ENCODE measurements at places on chromosomes 5 and 9.
A peak's percentile ranks its signal among the peaks of the same experiment; 100 is the strongest.

DNA sequence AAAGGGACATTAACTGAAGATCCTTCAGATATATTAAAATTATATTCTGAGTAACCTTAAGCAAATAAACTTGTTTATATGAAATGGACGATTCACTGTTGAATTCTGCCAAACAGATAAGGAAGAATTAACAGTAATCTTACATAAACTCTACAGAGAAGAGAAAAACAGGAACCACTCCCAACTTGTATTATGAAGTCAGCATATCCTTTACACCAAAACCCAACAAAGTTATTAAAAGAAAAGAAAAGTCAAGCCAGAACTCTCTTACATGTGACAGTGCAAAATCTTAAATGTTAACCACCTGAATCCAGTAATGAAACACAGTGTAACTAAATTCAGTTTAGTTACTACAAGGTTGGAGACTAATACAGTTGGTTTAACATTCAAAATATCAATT, 185.8 kb downstream of the DEPDC1B start:
- no peak for DNase-seq

GRCh38 chr5:150440948-150441812, 8.4 kb downstream of the RPS14 start:
- no peak for DNase-seq

DNA sequence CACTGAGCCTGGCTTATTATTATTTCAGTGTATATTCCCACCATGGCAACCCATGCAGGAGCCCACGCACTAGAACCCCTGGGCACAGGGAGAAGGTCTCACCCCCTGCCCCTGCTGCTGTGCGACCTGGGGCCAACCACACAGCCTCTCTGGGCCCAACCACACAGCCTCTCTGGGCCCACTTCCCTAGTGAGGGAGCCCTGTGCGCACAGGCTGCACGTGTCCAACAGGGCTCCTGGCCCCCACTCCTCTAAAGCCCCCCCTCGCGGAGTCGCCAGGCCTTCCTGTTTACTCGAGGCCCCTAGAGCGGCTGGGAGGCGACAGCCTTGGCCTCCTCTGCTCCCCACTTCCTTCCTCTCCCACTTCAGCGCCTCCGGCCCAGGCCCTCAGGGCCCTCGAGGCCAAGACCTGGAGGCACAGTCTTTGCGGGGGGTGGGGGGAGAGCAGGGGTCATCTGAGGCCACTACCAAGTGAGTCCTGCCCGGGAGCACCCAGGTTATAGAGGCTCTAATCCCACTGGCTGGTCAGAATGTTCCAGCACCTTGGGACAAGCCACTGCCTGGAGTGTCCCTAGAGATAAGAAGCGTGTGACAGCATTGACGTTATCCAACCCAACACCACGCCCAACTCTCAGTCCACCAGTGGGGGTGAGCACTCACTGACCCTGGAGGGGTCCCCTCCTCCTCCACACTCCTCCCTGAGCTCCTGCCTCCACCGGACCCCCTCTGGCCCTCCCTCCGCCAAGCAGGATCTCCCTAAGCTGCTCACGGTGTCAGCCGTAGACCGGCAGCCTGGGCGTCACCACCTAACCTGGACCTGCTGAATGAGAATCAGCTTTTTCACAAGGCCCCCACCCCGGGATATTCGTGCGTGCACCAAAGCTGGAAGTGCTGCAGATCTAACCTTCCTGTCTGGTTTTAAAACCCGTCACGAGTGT, 7.9 kb upstream of the ENG start:
- no peak for DNase-seq

- peak; percentile 32 for DNase-seq
Observed at GRCh38 chr9:111598733-111599091, 735 bp downstream of the PTGR1 start.

DNA sequence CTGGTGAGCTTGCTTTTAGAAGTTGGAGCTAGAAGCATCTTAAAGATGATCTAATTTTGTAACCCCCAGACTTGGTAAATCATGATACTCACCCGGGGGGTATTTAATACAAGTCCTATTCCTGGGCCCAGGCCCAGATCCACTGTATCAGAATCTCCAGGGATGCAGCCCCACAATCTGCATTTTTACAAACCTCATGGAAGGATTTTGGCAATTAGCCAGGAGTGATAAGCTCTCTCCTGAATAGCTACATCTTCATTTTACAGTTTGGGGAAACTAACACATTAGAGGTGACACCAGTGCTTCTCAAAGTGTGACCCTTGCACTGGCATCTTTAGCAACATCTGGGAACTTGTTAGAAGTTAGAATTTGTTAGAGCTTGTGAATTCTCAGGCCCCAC, 31.2 kb upstream of the OTP start:
- no peak for DNase-seq

DNA sequence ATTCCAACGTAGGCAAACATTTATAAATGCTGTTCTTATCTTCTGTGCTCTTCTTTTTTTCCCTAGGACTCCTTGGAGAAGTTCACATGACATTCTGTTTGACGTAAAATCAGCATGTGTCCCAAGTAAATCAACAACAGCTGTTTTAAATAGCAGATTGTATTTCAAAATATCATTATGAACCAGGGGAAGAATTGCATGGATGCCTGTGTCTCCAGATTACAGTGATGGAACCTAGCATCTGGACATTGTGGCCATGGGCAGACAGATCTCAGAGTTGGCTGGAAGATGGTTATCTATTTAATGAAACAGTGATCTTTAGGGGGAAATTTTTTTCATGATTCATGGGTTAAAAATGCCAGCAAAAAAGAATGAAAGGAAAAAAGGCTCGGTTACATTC, 222.0 kb downstream of the MAN2A1 start:
- peak; percentile 1 for DNase-seq

DNA sequence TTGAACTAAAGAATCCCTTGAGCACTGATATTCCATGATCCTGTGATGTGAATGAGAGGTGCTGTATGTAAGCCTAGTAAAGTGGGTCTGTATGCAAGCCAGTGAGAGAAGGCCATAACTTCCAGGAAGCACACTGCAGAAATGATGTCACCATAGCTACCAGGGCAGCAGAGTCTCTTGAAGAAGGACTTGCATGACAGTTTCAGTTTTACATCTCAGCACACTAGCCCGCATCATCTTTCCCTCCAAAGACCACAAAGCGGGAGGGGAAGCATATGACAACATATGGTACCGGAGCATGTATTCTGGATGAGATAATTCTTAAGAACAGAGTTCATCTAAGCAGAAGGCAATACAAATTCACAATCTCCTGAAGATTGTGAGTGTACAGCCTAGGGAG, 37.6 kb upstream of the MAST4 start:
- DNase-seq = peak; percentile 45

GRCh38 chr9:35168963-35169362, 7.2 kb downstream of the UNC13B start:
- peak; percentile 23 for DNase-seq

DNA sequence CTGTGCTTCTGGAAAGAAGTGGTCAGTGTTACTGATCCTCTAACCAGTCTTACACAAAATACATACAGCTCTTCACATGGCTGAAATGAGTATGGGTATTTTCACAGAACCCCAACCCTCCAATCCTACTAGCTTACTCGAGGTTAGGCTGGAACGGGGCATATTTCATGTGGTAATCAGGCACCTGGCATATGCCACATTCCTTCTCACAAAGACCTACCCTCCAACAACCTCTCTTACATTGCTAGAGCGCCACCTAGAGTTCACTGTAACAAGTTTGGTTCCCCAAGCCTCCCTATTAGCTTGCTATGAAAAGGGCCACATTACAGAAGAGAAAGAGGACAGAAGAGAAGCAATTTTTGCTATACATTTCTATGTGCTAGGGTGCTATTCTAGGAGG, 597.3 kb downstream of the PRELID2 start:
- DNase-seq = peak; percentile 77

- no peak for DNase-seq
Observed at GRCh38 chr5:170643591-170643990, 139.8 kb downstream of the KCNIP1 start.

DNA sequence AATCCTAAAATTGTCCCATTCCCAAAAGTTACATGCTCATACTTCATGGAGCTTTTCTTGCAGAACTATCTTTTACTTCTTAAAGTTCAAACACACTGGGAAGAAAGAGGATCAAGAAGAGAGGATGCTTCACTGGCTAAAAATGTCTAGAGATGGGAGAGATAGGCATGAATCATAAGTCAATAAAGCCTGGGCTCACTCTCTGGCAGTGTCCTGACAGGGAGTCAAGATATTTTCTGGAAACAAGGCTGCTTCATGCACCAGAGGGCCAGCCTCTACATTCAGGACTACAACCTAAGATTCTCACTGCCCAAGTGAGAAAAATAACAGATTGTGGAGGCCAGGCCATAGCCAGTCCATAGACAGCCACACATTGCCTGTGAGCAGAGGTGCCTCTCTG, 1358.4 kb downstream of the EFNA5 start:
- DNase-seq = no peak

GRCh38 chr9:110344821-110345220, 7.2 kb upstream of the TXNDC8 start:
- DNase-seq = no peak

- DNase-seq = peak; percentile 29
Observed at GRCh38 chr5:135993880-135994636, 34.7 kb upstream of the TGFBI start.

DNA sequence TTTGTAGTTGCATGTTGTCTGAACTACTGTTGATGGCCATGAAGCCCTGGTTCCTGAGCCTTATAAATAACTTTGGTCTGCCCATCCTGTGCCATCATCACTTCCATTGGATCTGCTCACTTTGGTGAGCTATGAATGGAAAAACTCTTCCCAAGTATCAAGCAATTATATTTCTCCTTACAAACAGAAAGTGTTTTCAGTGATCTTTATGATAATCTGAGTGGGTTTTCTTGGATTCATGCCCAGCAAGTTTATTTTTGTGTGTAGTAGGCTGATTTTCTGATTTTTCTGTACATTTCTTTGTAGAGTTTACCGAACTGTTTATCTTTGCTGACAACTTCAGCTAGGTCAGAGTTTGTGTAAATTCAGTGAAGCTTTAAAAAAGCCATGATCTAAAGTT, 31.0 kb downstream of the CAMK4 start:
- DNase-seq = no peak

DNA sequence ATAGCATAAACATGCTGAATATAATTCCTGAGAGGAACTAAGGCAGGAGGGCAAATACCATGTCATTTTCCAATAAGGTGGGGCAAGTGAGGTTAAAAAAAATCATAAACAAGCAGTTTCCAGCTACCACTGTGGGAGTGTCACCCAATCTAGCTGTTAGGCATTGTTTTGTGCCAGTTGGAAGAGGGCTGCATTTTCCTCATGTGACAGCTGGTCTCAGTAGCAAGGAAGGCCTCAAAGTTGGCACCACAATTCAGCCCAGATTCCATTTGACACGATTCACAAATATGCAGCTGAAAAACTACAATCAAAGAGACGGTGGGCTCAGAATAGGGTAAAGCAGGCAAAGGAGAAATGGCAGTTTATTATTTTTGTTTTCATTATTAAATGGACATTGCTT, 636.1 kb downstream of the KIF4B start:
- DNase-seq = no peak

DNA sequence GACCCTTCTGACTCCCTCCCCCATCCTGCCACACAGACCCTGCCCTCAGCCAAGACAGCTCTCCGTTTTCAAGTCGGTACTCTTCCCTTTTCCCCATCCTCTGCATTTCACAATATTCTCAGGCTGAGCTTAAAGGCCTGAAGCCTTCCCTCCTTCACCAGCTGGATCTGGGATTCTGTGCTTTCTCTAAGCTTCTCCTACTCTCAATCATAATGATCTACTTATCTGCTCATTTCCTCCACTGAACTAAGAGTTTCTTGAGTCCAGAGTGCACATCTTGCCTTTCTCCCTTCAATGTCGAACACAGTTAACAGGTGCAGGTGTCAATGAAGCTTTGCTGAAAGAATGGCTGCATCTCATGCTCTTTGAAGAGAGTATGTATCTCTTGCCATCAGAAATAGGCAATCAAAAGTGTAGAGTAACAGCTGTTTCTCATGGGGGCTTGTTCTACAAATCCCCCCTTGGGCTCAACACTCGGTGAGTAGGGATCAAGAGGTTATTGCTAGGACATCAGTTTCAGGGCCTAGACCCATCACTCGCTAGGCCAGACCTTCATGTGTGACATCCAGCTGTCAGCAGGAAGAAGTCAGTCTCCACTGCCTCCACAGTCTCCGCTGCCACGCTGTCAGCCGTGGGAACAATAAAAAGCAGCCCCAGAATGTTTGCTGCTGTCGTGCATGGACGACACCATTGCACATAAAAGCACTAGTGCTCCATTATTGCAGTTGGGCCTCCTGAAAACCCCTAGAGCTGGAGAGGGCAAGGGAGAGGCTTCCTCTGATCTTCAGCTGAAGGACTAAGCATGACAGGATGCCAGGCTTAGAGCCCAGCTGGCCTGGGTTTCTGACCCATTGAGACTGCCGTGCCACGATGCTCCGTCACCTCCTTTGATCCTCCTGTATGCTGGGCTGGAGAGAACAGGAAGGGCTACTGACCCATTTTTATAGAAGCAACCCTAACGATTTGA, 23.7 kb downstream of the TRAF1 start:
- no peak for DNase-seq

Data from kidney tubule cell (primary cell).